T-helper 2 cell (primary cell): ENCODE measurements at places on chromosomes 5 and 9.

DNA sequence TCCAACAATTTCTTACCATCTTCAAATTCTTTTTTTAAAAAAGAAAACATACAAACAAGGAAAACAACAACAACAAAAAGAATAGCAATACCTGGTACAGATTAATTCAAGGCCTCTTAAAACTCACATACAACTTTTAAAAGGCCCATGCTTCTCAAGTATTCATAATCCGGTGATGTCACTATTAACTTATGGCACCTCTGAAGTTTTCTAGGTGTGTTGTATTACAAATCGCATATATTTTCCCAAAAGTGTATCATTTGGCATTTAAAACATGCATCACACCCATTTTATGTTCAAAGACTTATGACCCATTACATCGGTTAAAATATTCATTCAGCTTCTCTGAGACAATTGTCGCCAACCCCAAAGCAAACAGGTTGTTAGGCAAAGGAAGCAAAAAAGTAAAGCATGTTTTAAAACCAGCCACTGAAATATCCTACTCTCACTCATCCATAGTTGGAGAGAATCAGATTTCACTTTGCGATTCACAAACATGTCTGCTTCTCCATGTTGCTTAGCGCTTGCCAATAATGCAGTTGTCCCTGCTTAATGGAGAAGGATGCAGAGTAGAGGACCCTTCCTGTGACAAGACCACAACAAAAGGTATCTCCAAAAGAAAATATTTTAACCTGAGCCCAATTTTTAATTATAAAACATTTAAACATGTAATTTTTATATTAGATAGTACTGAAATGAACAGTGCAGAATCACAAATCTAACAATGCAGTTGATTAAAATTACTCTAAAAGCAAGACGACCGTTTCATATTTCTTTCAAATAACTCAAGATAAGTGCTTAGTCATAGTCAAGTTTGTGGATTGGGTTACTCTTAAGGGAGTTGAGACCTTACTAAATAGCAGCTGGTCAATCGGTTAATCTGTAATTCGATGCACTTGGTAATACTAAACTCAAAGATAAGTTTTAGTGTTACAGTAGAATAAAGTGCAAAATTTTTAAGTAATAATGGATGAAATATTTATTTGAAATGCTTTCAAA lies 1.6 kb downstream of the SKP1 start:
- DNase-seq, result no peak

DNA sequence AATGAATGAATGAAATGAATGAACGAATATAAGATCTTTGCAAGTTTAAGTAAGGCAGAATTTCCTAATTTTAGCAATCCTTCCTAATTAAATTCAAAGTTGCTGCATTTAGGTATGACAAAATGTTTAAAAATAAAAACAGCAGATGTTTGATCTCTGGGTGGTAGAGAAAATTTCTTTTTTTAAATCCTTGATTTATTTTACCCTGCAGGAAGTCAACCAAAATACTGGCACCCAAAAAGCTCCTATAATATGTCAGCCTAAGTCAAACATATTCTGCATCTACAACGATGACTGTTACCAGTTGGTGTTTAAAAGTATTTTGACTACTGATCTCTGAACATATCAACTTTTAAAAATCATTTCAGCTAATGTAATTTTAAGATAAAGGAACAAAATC lies 58.4 kb downstream of the TTC39B start:
- DNase-seq, result no peak

DNA sequence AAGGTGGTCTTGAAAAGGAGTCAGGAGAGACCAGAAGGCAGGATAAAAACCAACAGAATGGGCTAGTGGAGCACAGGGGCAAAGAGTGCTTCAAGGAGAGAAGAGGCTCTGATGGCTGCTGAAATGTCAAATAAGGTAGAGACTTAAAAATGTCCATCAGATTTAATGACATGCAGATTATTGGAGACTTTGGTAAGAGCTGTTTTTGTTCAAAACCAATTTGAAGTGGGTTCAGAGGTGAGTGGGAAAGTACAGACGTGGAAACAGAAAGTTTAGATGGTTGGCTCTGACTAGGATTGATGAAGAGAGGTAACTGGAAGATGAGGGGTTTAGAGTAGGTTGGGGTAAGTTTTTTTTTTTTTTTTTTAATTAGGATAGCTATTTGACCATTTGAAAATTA lies 14.1 kb downstream of the SLC25A46 start:
- no peak for DNase-seq

- DNase-seq, result no peak
Observed at GRCh38 chr9:127336506-127337352, 60.2 kb upstream of the SLC2A8 start.

DNA sequence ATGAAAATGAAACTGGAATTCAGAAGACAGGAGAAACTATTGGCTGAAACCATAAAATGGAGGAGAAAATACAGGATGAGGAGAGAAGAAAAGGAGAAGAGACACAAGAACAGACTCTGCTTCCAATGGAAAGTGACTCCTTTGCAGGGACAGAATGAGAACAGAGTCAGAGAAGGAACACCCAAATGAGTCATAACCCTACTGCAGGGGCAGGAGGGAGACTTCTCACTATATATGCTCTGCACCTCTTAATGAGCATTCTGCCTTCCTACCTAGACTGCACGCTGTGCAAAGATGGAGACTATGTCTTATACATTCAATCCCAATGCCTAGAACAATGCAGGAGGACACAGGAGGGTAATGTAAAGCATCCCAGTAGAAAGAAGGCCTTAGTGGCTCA lies 2.1 kb downstream of the SAXO1 start:
- DNase-seq, result peak; percentile 27

GRCh38 chr9:91783876-91784672 lies 166.0 kb downstream of the ROR2 start:
- DNase-seq, result no peak

DNA sequence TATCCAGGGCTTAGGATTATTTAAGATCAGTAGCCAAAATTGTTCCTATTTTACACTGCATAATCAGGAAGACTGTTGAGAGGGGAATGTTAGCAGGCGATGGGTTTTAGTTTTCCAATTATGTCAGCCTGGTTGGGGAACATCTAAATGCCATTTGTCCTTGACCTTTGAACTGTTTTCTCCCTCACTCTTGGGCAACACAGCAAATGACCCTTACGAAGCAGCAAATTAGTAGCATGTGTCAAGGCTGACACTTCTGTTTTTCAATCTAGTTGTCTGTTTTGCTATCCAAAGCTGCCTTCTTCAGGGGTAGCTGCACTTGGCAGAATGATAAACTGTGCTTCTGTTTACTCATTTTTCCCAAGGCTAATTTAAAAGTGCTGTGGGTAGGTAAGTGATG lies 78.0 kb upstream of the AGXT2 start:
- no peak for DNase-seq

- DNase-seq, result no peak
Observed at GRCh38 chr5:73917433-73917832, 291.4 kb downstream of the ARHGEF28 start.

GRCh38 chr5:136080483-136081216 lies 51.9 kb downstream of the TGFBI start:
- peak; percentile 21 for DNase-seq

GRCh38 chr5:118017536-118017935 lies 970.8 kb downstream of the DTWD2 start:
- DNase-seq, result no peak
